Endodermal cell (in vitro differentiated cells): ENCODE measurements at places on chromosomes 3 and 15.

DNA sequence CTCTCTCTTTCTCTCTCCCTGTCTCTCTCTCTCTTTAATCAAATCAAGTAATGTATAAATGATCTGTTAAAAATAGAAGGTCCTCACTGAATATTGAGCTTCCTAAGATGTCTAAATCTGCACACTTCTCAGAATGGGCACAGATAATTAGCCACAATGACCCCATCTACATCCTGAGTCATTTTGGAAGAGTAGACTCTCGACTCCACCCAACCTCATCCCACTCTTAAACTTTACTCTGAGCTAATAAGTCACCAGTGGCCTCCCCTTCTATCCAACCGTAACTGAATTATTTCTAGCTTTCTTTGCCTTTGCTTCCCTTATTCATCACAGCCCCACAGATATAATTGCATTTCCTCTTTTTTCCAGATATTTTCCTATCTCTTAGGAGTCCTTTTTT, 326.5 kb upstream of the ZNF717 start:
- DNase-seq = no peak

- no peak for DNase-seq
Observed at GRCh38 chr3:59101231-59101736, 51.5 kb upstream of the CFAP20DC start.

DNA sequence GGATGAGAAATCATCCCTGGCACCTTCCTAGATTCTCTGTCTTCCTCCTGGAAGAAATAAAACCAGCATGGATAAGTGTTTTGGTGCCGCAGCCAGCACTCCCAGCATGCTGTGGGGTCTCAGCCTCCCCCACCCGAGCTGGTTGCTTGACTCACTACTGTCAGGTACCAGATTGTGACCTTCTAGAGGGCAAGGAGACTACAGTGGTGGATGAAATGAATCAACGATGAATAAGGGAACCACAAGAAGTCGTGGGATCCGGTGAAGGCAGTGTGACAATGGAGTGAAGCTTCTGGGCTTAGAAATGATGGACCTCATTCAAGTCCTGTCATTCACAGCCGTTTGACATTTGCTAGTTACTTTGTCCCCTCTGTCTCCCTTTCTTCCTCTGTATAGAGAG, 50.2 kb upstream of the SLCO3A1 start:
- no peak for DNase-seq

- DNase-seq = no peak
Observed at GRCh38 chr3:44969154-44969827, 6.7 kb downstream of the ZDHHC3 start.

DNA sequence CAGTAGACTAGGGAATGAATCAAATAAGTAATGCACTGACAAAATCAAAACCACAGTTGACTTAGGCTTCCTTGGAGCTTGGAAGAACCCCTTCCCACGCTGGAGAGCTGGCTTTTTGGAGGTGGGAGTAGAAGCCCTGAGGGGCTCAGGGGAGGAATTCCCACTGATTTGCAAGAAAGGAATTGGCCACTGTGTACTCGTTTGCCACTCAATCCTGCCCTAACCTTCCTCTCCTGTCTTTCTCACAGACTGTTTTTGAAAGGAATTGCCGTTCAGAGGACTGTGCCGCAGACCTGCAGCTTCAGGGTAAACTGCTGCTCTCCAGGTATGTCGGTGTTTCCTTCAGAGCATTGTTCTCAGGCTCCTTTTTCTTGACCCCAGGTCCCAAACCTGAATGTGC, 208.2 kb upstream of the CTDSPL start:
- no peak for DNase-seq

GRCh38 chr15:55279746-55280351, 9.8 kb downstream of the RAB27A start:
- DNase-seq = no peak
